ENCODE measurements at places on chromosomes 7 and 10.
A peak's percentile ranks its signal among the peaks of the same experiment; 100 is the strongest.

DNA sequence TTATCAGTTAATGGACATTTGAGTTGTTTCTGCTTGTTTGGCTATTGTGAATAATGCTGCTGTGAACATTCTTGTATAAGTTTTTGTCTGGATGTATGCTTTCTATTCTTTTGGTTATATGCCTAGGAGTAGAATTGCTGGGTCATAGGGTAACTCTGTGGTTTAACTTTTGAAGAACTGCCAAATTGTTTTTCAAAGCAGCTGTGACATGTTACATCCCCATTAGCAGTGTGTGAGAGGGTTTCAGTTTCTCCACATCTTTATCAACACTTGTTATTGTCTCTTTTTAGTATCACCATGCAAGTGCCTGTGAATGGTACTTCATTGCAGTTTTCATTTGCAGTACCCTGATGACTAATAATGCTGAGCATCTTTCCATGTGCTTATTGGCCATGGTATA is 2.1 kb upstream of the NDUFB8 start:
- DNase-seq: no peak

- DNase-seq: no peak
Observed at GRCh38 chr10:84783386-84783785, 455.0 kb downstream of the CCSER2 start.

DNA sequence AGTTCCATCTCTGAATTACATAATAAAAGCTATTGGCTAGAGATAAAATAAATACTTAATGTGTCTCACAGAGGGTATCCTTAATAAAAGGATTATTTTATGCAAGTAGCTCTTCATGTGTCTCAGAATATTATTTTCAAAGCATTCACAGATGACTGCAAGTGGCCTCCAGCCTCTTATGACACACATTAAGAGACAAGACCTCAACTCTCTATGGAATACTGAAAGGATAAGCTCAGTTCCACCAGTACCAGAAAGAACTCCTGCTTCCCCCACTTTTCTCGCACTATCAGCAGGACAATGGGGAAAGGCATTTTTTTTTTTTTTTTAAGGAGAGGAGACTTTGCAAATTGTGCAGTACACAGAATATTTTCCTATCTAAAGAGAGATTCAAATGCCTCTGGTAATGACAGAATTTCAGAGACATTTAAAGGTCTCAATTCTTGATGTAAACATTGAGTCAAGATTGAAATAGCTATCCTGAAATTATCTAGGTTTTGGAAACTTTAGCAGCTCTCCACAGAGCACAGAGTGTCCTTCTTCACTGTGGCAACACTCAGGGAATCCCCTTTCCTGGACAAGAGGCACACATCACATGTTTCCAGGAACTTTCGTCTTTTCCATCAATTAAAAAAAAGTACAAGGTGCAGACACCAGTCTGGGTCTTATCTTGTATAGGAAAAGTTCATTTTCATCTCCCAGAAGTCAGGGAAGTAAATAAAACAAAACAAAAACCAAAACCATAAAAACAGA is 122.0 kb upstream of the ANK3 start:
- DNase-seq: no peak

DNA sequence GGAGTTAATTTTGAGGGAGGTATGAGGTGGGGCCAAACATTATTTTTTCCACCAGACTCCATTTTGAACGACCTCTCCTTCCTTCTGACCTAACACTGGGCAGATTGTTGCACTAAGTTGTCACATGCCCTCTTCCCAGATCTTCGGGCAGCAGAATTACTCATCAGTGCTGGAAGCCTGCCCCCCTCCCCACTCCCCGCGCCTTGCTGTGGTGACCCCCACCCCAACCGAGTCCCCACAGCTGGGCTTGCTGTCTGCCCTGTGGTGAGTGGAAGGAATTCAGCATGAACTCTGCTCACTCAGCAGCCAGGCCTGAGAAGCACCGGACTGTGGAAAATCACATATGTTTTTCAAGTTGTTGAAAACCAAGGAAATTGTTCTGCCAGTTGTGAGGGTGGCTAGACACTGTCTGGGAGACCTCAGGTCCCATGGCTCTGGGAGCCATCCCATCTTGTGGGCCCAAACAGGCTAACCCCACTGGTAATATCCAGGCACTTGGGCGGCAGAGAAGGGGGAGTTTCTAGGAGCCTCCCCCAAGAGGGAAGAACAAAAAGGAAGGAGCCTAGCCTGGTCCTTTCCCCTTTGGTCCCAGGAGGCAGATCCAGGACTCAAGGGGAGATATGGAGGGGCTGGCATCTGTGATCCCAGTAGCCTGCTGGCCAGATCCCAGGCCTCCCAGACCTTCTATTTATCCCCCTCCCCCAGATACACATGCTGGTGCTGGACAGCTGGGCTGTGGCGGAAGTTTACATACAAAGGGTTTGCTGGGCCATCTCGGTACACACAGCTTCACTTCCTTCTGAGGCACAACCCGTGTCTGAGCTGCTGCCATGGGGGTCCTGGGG is 3.5 kb upstream of the AEBP1 start:
- DNase-seq: no peak

GRCh38 chr10:76984559-76985443 is 652.8 kb downstream of the KCNMA1 start:
- DNase-seq: no peak

GRCh38 chr7:133668296-133669060 is 415.6 kb downstream of the EXOC4 start:
- DNase-seq: peak; percentile 10

DNA sequence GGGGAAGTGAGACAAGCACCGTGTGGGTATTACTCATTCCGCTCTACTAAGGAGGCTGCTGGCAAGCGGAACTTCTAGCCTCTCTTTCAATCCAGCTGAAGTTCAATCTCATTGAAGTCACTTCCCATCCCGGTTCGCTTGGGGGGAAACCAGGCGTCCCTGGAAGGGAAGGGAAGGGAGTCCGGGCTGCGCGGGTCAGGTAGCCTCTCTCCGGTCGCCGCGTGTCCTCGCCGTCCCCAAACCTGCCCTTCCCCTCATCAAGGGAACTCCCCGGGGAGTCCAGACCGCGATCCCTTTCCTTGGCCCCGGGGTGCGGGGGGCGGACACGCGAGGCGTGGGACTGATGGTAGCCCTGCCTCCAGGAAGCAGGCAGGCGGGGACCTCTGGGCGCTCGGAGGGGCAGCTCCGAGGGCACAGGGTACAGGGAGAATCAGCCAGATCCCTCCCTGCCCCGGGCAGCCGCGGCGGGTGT is 598 bp upstream of the ZEB1 start:
- DNase-seq: no peak

DNA sequence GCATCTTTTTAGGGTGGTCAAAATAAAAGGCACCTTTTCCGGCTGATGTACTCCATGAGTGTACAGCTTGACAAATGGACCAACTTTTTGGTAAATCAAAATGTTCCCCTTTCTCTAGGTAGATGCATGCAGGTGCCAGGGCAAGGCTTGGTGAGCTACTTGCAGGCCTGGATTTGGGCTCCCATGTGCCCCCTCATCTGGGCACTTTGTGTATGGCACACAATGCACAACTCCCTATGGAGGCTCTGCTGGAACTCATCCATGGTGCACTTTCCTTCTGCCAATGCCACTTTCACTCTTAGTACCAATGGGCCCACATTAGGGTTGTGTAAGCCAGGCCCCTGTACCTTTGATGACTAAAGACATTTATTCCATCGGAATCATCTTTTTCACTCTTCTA is 300.8 kb downstream of the SDHAF3 start:
- no peak for DNase-seq

DNA sequence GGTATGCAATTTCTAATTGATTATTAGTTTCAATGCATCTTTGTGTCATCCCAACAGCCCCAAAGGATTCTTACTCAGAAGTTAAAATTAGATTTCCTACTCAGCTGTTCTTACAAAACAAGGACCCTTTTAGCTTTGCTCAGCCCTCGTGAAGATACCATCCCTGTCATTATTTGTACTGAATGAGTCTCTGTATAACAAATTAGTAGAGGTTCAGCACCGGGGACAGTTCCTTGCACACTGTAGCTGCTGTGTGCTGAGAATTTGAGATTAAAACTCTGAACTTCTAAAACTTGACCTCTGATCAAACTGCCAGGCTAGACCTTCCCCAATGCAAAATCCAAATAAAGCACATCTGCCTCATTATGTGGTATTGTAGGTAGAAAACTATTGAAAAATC is 299.1 kb downstream of the LHFPL3 start:
- no peak for DNase-seq
